ENCODE measurements at places on chromosomes 11 and 22.

- DNase-seq = no peak
These were observed 53.7 kb downstream of the PARVA start for GRCh38 chr11:12430954-12431595.

GRCh38 chr22:27982630-27983180, 63.6 kb upstream of the PITPNB start:
- DNase-seq = no peak

DNA sequence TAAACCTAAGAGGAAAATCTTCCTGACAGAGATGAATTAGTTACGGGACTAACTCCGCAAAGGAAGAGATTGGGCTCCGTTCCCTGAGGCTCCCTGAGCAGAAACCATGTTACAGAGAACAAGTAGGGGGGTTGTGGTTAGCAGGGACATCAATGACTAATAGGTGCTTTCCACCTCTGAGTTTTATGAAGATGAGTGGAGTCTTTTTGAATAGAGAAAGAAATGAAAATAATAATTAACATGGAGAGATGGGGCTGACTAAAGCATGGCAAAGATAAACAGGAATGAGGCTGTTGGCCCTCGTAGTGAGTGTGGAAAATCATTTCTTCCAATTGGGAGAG, 47.5 kb upstream of the PICALM start:
- no peak for DNase-seq

- DNase-seq = no peak
These were observed 35.3 kb upstream of the FCHSD2 start for GRCh38 chr11:73177380-73177777.

DNA sequence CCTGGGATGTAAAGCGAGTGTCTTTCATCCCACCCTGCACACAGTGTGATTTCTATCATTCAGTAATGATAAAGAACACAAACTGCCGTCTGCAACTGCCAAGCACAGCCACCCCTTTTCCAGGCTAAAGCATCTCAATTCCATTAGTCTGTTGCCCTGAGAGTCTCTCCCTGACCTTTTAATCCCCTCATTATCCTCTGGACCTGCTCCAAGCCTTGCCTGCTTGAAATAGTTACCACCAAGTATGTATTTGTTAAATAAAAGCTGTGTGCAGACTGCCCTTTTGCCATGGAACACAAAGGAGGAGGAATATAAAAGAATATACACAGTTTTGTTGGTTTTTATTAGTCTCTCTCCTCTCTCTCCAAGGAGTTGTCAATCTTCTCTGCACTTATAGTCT, 13.0 kb downstream of the GRAP2 start:
- DNase-seq = no peak

DNA sequence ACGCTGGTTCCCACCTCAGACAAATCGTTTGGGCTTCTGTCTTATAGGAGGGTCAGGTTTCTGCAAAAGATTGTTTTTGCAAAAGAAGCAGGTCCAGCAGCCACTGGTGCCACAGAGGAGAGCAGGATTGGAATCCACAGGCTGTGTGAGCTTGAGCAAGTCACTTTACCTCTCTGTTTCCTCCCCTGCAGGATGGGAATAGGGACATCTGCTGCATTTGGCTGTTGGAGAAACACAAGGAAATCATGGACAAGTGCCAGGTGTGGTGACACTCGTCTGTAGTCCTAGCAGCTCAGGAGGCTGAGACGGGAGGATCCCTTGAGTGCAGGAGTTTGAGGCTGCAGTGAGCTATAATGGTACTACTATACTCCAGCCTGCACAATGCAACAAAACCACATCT, 422.6 kb downstream of the MN1 start:
- no peak for DNase-seq

GRCh38 chr11:28107191-28107749, 686 bp downstream of the KIF18A start:
- DNase-seq = no peak

All from activated T-helper 1 cell treated with anti-CD3 and anti-CD28 coated beads, Interleukin-2, amount 50 U/mL, for 16 hours (primary cell).